ENCODE measurements at places on chromosomes 6 and 20. TPM values are rescaled to one million over a fixed set of nuclear protein-coding genes. Genes with fewer than 3 reads are reported as not detected.

DNAH8 gene
- 0.06 TPM for total RNA-seq

KIF6 gene
- total RNA-seq, result not detected

CD109 gene
- total RNA-seq, result 100 TPM

AKAP12 gene
- total RNA-seq, result 411 TPM

C6orf58 gene
- total RNA-seq, result not detected

MAP3K5 gene
- total RNA-seq, result 4.6 TPM

TNXB gene
- 1.7 TPM for total RNA-seq
